ENCODE measurements at places on chromosomes 13 and 19.

DNA sequence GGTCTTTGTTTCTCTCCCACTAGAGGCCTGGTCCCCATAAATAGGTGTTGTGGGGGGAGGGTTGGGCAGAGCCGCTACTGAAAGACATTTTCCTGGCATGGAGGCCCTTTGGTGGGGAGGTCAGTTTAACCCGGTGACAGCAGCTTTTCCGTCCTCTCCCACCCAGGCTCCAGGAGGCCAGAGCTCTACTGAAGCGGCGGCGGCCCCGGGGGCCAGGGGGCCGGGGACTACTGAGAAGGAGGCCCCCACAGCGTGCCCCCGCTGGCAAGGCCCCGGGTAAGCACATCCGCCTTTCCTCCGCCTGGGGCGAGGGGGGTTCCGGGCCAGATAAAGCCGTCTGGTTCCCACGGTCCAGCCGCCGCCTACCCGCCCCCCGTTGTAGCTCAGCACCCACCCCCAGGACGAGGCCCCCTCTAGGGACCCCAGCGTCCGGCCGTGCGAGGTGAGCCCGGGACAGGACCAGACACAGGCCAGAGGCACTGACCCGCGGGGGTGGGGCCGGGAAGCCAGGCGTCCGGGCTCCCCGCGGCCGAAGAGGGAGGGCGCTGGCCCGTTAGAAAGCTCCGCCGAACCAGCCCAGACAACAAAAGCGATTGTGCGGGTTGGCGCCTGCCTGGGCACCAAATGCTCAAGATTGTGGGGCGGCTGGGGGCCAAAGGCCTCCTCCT, 1.1 kb upstream of the LTBP4 start:
- peak overlapping the region; percentile 23 for H3K4me3 ChIP-seq
- H3K36me3 ChIP-seq: no peaks in the 10 kb centered on the region
- DNase-seq: peak; percentile 52
- peak overlapping the region; percentile 50 for H3K27ac ChIP-seq

GRCh38 chr19:8640402-8641004, 10.1 kb downstream of the NFILZ start:
- no peak overlapping the region for H3K4me3 ChIP-seq
- no peaks in the 10 kb centered on the region for H3K27me3 ChIP-seq
- no peak for DNase-seq

- no peaks in the 10 kb centered on the region for H3K27me3 ChIP-seq
- DNase-seq: no peak
- H3K4me1 ChIP-seq: no peaks in the 10 kb centered on the region
- H3K36me3 ChIP-seq: no peaks in the 10 kb centered on the region
Measured at GRCh38 chr19:41991025-41991424, 3.0 kb downstream of the ATP1A3 start.

GRCh38 chr19:4130744-4131438, 7.0 kb upstream of the MAP2K2 start:
- no peak overlapping the region for H3K4me3 ChIP-seq
- H3K27me3 ChIP-seq: no peaks in the 10 kb centered on the region
- H3K36me3 ChIP-seq: no peaks in the 10 kb centered on the region
- no peaks in the 10 kb centered on the region for H3K4me1 ChIP-seq
- no peak for DNase-seq

DNA sequence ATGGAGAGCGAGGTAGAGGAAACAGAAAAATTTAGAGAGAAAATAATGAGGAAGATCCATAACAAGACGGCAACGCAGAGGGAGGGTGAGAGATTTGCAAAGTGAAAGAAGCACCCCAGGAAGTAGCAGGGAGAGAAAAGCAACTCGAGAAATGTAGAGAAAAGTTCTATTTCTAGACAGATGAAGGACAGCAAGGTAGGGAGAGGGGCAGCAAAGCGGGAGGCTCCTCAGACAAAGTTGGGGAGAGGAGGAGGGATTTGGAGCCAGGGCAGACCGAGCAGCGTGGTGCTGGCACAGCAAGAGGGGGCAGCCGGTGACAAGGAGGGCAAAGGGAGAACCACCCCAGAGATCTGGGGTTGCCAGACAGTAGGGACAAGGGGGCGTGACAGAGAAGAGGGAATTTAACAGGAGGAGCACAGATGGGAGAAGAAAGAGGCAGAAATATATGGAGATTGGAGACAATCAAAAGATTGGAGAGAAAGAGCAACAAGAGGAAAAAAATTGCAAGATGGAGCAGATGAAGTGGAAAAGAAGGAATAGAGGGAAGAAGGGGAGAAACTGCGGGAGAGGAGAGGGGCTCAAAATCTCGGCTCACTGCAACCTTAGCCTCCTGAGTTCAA, 989 bp downstream of the ZNF766 start:
- DNase-seq: no peak
- H3K27me3 ChIP-seq: no peaks in the 10 kb centered on the region

GRCh38 chr13:50589139-50589538, 254.4 kb downstream of the DLEU7 start:
- no peak for DNase-seq
- H3K36me3 ChIP-seq: no peaks in the 10 kb centered on the region
- H3K27me3 ChIP-seq: no peaks in the 10 kb centered on the region
- H3K27ac ChIP-seq: no peak overlapping the region

- H3K4me1 ChIP-seq: peaks cover 8% of the 10 kb centered on the region
- no peaks in the 10 kb centered on the region for H3K36me3 ChIP-seq
- peak; percentile 73 for DNase-seq
Measured at GRCh38 chr19:1826557-1827521, 14.8 kb upstream of the ATP8B3 start.

- no peak overlapping the region for H3K4me3 ChIP-seq
- no peak overlapping the region for H3K27ac ChIP-seq
- H3K27me3 ChIP-seq: no peaks in the 10 kb centered on the region
- no peaks in the 10 kb centered on the region for H3K4me1 ChIP-seq
- DNase-seq: no peak
Measured at GRCh38 chr13:59034198-59034597, 1129.5 kb downstream of the DIAPH3 start.

DNA sequence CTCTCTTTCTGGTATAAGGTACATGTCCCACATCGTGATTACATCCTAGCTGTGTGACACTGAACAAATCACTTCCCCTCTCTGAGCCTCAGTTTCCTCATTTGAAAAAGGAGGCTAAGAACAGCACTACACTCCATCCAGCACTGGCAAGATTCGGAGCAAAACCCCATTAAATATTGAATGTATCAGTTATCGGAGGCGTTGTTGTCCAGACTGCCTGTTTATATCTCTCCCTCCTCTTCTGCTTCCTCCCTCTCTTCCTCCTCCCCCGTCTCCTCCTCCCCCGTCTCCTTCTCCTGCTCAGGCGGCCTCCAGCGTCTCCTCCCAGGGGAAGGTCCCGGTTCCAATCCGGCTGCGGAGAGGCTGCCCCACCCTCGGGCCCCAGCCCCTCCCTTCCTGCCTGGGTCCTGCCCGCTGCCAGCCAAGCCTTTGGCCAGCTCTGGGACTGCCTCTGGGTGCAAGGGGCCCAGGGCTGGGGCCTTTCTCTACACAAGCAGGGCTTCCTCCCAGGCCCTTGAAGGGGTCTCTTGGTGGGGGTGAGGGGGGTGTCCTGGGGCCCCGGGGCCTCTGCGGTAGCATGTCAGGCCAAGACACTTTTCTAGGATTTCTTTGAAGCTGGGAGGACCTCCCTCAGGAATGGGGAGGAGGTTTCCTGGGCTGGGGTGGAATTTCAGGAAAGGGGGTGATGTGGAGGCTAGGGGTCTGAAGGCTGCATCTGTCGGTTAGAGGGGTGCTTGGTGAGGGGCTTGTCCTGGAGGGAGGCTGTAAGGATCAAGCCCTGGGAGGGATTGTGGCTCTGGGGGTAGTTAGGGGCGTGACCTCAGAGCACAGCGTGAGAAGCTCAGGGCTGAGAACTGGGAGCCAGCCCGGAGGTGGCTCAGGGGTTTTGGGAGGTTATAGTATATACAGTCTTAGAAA, 1.9 kb downstream of the RRAS start:
- H3K27me3 ChIP-seq: no peaks in the 10 kb centered on the region
- H3K4me1 ChIP-seq: peaks cover 10% of the 10 kb centered on the region
- peak; percentile 83 for DNase-seq
- peak overlapping the region; percentile 80 for H3K4me3 ChIP-seq
- H3K36me3 ChIP-seq: no peaks in the 10 kb centered on the region

DNA sequence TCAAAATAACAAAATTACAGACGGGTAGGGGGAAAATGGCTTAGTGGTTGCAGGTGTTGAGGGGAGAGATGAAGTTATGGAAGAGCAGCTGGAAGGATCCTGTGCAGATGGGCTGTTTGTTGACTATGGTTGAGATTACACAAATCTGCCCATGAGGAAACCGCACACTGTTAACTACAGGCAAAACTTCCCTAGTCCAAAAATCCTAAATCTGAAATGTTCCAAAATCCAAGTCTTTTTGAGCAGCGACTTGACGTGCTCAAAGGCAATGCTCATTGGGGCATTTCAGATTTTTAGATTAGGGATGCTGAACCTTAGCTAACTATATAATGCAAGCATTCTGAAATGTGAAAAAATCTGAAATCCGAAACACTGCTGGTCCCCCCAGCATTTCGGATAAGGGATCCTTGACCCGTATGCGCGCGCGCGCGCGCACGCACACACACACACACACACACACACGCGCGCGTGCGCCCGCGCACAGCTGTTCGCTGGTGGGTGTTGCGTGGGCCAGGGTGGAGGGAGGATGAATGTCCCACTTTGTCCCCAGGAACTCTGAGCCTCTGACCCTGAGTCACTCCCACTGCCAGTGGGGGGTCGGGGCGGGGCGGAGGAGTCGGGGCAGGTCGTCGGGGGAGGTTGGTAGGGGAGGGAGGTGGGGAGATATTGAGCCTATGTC, 6.8 kb downstream of the F2RL3 start:
- H3K4me1 ChIP-seq: no peaks in the 10 kb centered on the region
- peak overlapping the region; percentile 83 for H3K27ac ChIP-seq
- H3K4me3 ChIP-seq: peak overlapping the region; percentile 45
- no peaks in the 10 kb centered on the region for H3K27me3 ChIP-seq

DNA sequence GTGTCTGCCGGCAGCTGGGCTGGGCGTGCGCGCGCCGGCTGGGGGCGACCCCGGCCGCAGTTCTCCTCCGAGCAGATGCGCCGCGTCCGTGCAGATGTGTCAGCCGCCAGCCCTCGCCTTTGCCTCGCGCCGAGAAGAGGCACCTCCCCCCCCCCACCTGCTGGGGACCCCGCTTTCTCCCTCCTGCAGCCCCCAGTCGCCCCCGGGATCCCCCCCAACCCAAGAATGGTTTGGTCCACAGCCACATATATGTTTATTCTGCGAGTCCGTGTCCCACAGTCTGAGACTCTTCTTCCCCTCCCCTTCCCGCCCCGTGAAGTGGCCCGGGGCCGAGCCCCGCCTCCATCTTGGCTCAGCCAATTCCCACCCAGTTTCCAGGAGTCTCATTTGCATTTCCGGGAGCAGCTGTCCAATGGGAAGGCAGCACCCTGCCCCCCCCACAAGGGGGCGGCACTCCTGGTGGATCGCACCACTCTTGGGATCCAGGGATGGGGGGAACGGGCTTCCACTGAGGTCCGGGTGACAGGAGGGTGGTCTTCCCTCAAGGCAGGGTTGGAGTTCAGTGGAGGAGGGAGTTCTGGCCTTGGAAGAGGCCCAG, 8.6 kb downstream of the ISOC2 start:
- no peak overlapping the region for H3K4me3 ChIP-seq
- H3K27ac ChIP-seq: no peak overlapping the region
- H3K36me3 ChIP-seq: no peaks in the 10 kb centered on the region
- peaks cover 7% of the 10 kb centered on the region for H3K4me1 ChIP-seq
- peak; percentile 80 for DNase-seq

GRCh38 chr13:47896546-47896945, 104.5 kb downstream of the SUCLA2 start:
- DNase-seq: no peak
- H3K4me3 ChIP-seq: no peak overlapping the region
- no peaks in the 10 kb centered on the region for H3K36me3 ChIP-seq
- no peaks in the 10 kb centered on the region for H3K27me3 ChIP-seq
- H3K4me1 ChIP-seq: no peaks in the 10 kb centered on the region
- no peak overlapping the region for H3K27ac ChIP-seq

DNA sequence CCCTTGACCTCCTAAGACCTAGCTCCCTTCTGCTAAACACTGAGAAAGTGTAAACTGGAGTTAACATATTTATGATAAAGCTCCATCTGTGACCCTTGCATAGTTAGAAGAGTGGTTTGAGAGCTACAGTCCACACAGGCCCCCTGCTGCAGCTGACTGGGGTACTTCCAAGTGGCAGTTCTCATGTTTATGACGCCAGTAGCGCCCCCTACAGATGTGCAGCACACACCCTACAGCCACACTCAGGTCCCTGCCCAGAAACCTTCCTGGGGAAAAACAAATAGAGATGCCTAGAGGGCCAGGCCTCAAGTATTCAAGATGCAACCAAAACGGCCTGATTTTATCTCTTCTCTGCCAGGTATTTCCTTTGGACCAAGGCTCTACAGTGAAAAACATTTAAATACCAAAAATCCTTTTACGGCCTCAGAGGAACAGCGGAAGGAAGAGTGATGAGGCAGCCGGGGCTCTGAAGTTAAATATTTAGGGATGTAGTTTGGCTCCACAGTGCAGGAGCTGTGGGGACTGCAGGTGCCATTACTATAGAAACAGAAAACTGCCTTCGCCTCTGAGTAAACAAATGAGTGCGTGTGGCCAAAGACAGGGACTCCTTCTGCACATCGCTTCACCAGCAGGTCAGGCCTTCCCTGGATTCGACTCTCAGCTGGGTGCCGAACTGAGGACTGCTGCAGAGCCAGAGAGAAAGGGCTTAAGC, 553.1 kb downstream of the EFNB2 start:
- H3K27ac ChIP-seq: no peak overlapping the region
- no peaks in the 10 kb centered on the region for H3K36me3 ChIP-seq
- no peak overlapping the region for H3K4me3 ChIP-seq

- H3K36me3 ChIP-seq: no peaks in the 10 kb centered on the region
- no peak overlapping the region for H3K4me3 ChIP-seq
- H3K27me3 ChIP-seq: no peaks in the 10 kb centered on the region
Measured at GRCh38 chr13:101530293-101530692, 77.8 kb downstream of the ITGBL1 start.

- H3K27me3 ChIP-seq: no peaks in the 10 kb centered on the region
- no peak overlapping the region for H3K27ac ChIP-seq
Measured at GRCh38 chr13:91132786-91133185, 214.7 kb upstream of the MIR17HG start.

GRCh38 chr13:35961461-35962220, 169.5 kb downstream of the DCLK1 start:
- no peaks in the 10 kb centered on the region for H3K27me3 ChIP-seq
- no peak overlapping the region for H3K4me3 ChIP-seq
- no peaks in the 10 kb centered on the region for H3K36me3 ChIP-seq

DNA sequence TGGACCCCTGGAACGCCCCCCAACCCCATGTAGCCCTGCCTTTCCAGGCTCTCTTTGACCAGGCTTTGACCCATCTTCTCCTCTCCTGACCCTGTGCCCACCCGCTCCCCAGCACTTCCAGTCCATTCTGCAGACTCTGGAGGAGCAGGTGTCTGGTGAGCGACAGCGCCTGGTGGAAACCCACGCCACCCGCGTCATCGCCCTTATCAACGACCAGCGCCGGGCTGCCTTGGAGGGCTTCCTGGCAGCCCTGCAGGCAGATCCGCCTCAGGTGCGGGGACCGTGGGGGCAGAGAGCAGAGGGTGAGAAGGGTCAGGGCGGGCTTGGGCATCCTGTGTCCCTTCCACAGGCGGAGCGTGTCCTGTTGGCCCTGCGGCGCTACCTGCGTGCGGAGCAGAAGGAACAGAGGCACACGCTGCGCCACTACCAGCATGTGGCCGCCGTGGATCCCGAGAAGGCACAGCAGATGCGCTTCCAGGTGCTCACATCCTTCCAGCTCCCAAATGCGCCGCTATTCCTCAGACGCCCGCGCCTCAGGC, 6.1 kb downstream of the APLP1 start:
- no peaks in the 10 kb centered on the region for H3K36me3 ChIP-seq
- no peak for DNase-seq
- H3K4me1 ChIP-seq: peaks cover 5% of the 10 kb centered on the region
- no peak overlapping the region for H3K4me3 ChIP-seq
- H3K27me3 ChIP-seq: no peaks in the 10 kb centered on the region
- no peak overlapping the region for H3K27ac ChIP-seq

- H3K27ac ChIP-seq: no peak overlapping the region
- peaks cover 61% of the 10 kb centered on the region for H3K4me1 ChIP-seq
- H3K36me3 ChIP-seq: no peaks in the 10 kb centered on the region
Measured at GRCh38 chr19:40280608-40281221, 4.4 kb downstream of the AKT2 start.
